Esophagus muscularis mucosa (tissue), 4 donors: ENCODE measurements at places on chromosomes 5 and 9.

- DNase-seq, result no peak
Measured at GRCh38 chr5:117999939-118000549, 988.3 kb downstream of the DTWD2 start.

DNA sequence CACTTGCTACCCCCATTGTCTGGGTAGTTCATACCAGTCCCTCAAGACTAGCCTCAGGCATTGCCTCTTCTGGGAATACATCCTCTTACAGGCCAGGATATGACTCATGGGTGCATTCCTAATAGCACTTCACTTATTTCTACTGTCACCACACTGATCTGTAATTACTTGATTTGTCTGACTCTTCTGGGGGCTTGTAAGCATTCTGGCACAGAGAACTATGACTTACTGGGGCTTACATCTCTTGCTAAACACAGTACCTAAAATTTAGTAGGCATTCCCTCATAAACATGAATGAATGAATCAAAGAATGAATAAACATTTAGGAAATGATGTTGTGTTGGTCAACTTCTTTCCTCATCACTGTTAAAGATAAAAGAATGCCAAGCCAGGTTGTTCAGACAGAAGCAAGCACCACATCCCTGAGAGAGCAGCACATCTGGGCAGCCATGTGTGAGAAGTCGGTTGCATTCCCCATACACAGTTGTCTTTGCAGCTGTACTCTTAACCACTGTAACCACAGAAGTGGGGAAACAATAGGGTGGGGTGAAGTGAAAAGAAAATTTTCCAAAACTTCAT, 27.6 kb downstream of the IL7R start:
- no peak for DNase-seq

DNA sequence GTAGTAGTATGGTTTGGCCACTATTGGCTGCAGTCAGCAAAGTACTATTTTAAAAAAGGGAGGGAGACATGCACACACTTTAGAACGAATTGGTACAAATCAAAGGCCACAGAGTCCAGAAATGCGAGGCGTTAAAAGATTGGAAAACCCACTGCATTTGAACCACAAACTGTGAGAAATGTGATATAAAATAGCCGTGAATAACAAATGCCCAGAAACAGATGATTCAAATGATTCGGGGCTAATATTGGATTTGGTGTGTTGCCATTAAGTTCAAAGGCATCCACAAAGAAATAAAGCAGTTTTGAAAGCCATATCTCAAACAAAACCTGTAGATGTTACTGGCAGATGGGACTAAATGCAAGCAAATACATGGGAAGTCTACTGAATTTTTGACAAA, 140.9 kb upstream of the HMHB1 start:
- DNase-seq, result no peak

DNA sequence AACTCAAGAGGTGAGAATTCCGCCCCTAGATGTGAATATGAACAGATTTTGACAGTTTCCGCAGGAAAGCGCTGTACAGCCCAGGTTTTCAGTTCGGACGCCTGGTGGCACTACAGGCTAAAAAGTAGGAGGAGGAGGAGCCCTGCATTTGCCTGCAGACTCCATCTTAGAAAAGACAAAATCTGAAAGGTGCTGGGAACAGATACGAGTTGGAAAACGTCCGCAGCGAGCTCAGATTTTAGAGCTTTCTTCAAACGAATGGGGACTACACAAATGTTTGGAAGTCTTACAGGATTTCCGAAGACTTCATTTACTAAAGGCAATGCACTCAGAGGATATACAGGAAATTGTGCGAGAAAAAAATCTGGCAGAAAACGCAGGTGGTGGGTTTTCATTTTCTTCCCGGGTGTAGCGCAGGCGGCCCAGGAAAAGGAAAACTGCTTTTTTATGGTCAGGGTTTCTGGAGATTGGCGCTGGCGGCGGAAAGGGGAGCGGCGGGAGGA, 9.9 kb upstream of the PCDHB2 start:
- DNase-seq, result no peak

DNA sequence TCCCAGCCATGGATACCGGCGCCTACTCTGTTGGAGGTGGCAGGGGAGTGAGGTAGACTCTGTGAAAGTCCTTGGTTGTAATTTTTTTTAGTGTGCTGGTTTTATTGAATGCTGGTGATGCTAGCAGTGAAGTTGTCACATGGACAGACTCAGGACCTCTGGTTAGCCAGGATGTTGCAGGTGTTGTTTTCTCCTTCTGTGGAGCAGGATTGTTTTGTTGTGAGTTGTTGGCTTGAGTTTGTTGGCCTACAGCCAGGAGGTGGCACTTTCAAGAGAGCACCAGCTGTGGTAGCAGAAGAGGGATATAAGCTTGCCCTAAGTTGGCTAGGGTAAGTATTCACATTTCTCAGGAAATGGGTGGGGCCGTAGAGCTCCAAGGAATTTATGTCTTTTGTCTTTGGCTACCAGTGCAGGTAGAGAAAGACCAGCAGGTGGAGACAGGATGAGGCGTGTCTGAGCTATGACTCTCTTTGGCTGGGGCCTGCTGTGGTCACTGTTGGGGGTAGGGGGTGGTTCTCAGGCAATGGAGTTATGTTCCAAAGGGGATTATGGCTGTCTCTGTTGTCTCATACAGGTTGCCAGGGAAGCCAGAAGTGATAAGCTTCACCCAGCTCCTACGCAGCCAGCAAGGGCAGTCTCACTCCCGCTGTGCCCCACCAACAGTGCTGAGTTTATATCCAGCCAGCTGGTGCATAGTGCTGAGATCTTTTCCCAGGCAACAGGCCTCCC, 248.7 kb downstream of the TAF11L14 start:
- DNase-seq, result no peak

- no peak for DNase-seq
Measured at GRCh38 chr5:21919414-21920022, 933.6 kb downstream of the CDH12 start.

DNA sequence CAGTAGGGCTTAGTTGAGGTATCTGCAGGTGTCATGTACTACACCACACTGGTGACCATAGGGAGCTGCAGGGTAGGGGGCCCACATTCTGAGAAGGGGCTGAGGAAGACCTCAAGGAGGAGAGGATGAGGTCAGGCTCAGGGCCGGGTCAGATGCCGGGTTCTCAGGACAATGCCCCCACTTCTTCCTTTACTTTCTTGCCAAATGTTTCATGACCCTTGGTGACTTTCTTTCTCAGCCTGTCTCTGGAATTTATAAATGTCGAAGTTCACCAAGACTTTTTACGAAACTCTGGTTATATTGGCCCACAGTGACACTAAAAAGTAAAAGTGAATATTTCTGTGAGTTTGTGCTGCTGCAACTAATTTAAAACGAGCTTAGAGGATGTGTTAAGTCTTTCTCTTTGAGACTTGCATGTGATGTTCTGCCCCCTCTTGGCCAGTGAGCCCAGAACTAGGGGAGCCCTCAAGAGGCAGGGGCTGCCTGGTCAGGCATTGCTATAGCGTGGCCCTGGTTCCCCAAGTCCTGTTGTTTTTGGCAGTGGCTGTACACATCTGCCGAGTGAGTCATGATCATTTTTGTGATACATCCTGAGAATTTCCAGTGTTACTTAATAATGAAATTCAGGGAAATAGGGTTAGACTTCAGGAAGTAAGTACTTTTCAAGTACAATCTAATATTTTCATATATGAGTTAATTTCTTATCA, 11.2 kb downstream of the ACO1 start:
- no peak for DNase-seq

DNA sequence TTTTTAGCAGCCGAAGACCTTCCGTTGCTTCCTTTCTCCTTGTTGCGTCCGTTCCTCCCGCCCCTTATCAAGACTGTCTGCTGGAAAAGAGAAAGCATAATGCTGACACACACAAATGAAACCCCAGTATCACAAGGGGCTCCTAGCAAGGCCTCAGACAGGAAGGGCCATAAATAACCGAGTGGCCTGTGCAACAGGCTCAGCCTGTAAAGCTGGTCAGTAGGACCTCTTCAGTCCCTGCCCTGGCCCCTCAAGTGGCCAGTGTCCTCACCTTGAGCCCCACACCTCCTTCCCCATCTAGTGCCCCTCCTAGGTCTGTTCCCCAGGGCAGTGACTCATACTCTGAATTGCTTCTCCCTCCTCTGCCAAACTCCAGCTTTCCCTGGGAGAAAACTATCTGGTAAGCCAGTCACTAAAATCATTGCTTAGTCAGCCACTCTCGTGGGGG, 174.6 kb upstream of the IL12B start:
- DNase-seq, result no peak

DNA sequence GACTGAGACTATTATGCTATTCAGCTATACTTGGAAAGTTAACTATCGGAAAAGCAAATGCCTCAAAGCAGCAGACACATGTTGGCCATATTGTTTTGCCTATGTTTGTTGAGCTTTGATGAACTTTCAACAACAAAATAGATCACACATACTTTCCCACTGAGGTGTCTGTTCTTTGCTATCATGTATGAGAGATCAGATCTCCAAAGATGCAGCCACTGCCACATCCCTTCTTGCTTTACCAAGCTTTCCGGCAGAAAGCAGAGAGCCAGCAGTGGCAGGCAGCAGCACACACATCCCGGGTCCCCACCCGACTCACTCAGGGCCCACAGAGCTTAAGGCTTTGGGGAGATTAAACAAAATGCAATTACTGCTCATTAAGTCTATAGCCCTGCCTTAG, 18.8 kb downstream of the ZBTB5 start:
- DNase-seq, result no peak

DNA sequence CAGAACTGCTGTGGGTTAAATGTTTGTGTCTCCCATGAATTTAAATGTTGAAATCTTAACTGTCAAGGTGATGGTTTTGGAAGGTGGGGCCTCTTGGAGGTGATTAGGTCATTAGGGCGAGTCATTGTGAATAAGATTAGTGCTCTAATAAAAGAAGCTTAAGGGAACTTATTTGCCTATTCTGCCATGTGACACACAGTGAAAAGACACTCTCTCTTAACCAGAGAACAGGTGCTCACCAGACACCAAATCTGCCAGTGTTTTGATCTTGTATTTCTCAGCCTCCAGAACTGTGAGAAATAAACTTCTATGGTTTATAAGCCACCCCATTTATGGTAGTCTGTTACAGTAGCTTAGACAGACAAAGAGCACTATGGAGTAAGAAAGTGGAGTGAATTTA, 117.9 kb upstream of the SV2C start:
- DNase-seq, result no peak

DNA sequence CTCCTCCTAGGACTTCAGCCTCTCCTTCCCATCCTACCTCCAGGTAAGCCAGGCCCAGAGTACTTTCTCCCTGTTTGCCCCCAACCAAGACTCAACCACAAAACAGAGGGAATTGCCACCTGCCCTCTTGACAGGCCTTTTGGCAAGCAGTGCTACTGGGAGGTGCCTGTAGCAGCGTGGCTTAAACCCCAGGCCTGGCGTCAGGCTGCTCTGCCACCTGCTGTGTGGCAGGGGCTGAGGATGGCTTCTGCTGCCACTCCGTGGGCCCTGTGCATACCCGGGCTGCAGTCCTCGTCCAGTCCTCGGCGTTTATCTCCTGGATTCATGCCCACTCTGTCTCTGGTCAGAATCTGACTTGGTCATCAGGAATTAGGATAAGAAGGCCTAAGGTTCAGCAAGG, 163.1 kb downstream of the PAX5 start:
- DNase-seq, result no peak

DNA sequence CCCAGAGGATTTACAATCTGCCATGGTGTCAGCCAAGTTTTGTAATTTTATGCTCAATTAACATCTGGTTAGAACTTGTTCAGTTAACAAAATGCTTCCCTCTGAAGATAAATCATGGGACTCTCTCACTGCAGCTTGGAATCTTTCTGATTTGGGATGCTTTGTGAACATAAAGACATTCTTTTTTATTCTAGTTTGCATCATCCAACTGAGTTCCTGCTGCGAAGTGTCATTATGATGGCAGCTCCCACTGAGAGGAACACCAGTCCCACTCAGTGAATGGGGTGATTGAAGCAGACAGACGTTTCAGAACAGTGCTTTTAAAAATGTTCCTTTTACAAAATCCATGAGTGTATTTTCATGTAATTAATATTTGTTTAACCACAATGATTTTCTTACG, 863.8 kb downstream of the TLE4 start:
- no peak for DNase-seq

GRCh38 chr5:95908799-95909198, 52.9 kb downstream of the ELL2 start:
- DNase-seq, result no peak

DNA sequence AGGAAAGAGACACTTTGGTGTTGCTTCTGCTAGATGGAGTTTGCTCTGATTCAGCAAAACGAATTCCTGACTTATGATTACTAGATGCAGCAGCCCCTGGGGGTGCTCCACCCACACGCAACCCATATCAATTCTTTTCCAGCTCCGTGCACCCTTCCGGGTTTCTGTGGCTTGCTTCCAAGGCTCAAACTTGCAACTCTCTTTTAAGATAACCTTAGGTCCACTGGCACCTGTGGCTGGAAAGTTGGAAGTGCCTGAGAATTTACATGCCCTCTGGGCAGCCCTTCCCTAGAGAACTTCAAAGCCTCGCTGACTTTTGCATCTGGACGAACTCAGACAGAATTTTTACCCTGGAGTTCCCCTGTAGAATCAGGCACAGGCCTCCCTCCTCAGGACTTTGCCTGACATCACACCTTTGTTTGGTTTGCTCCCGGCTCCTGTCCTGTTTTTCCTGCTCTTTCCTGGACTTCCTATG, 224.9 kb downstream of the SNX18 start:
- peak; percentile 86 for DNase-seq

DNA sequence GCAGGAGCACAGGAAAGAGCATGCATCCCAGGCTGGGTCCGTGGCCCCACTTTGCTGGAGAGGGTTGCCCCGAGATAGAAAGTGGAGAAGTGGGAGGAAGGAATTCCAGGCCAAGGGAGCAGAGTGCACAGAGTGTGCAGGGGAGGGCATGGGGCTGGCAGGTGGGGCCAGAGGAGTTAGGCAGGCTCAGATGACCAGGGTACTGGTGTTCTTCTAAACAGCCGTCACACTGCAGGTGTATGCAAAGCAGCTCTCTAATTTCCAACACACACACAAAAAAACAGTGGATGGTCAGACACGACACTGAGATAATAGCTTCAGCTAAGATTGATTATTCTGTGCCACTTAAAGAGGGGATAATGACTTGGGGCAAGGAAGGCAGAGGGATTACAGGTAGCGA, 212.2 kb downstream of the MTRR start:
- peak; percentile 34 for DNase-seq

GRCh38 chr9:74282526-74283253, 214.4 kb upstream of the RORB start:
- DNase-seq, result no peak

GRCh38 chr5:3391210-3391609, 204.4 kb upstream of the IRX1 start:
- peak; percentile 81 for DNase-seq

DNA sequence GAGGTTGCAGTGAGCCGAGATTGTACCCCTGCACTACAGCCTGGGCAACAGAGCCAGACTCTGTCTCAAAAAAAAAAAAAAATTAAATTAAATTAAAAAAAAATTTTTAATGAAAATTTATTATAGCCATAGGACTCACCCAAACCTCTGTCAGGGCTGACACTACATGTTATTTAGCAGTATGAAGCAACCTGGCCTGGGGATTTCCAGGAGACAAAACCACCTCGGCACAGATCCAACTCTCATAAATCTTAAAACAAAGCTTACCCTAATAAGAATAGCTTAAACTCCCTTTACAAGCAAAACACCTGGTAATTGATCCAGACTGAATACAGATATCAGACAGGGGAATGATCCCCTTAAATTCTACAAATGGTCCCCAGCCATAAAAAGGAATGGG, 38.4 kb downstream of the PPP1R2B start:
- DNase-seq, result no peak

GRCh38 chr5:143495110-143495509, 91.6 kb upstream of the NR3C1 start:
- no peak for DNase-seq
